Glomerular endothelial cell (primary cell): ENCODE measurements at places on chromosomes 13 and 19. TPM values are rescaled to one million over a fixed set of nuclear protein-coding genes. Genes with fewer than 3 reads are reported as not detected.

Gene EFNA2
- 2.6 and 4.8 TPM in 2 replicates for total RNA-seq

Gene ZNF681
- total RNA-seq = 1.2 and 1.6 TPM in 2 replicates

Gene NLRP5
- not detected in 2 replicates for total RNA-seq

Gene USHBP1
- 31.3 and 40.0 TPM in 2 replicates for total RNA-seq

Gene OR7D2
- total RNA-seq = 0.35 TPM in 1 of 2 replicates, not detected in the other

Gene NEK5
- total RNA-seq = 0.05 and 0.18 TPM in 2 replicates

Gene AMER2
- total RNA-seq = under 0.01 TPM in 1 of 2 replicates, not detected in the other

Gene ZNF560
- total RNA-seq = 0.15 and 0.23 TPM in 2 replicates

Gene ZNF471
- total RNA-seq = 2.2 and 2.8 TPM in 2 replicates

Gene APOC4
- not detected in 2 replicates for total RNA-seq

- no peak for DNase-seq
These were observed 2.6 kb downstream of the UBXN6 start for GRCh38 chr19:4454747-4455718.

- DNase-seq = no peak
These were observed 1.3 kb downstream of the NCLN start for GRCh38 chr19:3186891-3187661.

DNA sequence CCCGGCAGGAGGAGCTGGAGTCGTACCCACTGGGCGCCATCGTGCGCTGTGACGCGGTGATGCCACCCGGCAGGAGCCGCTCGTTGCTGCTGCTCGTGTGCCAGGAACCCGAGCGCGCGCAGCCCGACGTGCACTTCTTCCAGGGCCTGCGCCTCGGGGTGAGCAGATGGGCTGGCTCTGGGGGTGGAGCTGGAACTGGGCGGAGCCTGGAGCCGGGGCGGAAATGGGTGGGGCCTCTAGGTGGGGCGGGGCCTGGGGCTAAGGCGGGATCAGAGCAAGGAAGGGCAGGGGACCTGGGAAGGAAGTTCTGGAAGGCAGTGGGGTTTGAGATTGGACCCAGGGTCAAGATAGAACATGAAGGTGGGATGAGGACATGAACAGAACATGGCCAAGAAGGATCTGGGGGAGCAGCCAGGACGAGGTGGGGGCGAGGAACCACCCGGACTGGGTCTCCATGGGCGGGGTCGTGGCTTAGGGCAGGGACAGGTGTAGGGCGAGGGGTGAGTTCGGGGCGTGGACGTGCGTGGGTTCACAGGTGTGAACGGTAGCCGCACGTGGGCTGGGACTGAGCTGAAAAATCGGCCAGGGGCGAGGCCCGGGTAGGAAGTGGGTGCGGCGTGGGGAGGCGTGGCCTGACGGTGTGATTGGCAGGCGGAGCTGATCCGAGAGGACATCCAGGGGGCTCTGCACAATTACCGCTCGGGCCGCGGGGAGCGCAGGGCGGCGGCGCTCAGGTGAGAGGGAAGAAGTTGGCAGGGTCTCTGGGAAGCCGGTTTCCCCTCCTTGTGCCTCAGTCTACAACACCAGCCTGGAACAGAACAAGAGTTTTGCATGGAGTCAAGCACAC is 4.7 kb downstream of the EPS8L1 start:
- no peak for DNase-seq

DNA sequence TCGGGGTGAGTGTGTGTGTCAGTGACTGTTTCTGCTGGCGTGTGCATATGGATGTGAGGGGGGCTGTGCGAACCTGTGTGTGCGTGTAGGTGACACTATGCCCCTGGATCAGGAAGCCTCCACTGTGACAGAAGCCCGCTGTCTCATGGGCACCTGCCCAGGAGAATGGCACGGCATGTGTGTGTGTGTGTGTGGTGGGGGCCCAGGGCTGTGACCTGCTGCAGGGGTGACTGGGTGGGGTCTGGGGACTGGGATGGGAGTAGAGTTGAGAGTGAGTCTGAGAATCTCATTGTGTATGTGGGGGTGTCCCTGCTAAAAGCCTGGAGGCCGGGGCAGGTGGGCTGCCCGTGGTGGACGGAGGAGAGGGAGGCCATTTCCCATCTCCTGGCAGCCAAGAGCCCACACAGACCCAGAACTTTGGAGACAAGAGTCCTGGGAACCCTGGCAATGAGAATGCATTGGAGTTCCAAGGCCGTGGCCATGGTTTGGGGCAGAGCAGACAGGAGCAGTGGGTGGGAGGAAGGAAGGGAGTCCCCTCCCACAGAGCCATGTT is 6.4 kb upstream of the TPM4 start:
- DNase-seq = no peak

DNA sequence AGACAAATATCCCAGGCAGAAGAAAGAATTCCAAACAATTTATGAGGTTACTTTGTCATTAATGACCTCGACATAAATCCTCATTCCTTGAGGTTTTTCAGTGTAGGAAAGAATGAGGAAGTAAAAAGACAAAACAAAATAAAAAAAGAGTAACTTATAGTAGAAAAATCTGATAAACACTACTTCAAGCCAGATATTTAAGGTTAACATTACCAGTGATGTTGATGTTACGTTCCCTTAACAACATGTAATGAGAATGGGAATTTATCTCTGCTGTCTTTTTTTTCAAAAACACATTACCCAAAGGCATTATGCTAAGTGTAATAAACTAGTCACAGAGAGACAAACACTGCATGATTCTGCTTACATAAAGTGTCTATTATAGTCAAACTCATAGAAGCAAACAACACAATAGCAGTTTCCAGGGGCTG is 935.1 kb downstream of the SLITRK1 start:
- DNase-seq = no peak

DNA sequence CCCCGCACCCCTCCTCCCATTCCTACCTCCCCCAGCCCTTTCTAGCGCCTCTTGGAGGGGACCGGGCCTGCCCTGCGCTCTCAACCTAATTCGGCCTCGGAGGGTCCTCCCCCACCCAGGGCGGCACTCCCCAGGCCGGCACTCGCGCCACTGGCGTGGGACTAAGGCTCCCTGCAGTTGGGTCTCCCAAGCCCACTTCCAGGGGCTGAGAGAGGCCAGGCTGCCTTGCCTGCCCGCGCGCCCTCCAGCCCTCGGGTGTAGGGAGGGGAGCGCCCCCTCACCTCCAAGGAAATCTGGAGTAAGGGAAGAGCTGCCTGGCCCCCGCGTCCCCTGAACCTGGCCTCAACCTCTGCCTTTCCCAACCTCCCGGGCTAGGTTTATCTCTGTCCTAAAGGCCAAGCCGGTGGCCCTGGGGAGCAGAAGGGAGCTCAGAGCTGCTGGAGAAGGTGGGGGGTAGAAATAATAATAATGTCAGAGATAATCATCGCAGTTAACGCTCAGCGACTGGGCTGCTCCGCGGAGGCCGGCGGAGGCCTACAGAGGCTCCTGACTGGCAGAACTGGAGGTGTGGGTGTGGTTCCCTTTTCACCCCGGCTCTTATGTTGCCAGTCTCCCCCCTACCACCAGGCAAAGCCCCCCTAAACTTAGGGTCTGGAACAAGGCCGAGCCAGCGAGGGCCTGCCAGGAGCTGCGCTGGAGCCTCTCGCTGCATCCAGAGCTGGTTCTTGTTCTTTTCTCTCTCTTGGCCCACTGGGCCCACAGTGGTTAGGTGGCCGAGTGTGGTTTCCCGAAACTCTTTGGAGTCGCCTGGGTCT is 9.6 kb downstream of the ZIC2 start:
- no peak for DNase-seq

GRCh38 chr19:34375598-34375997 is 10.6 kb downstream of the GPI start:
- DNase-seq = no peak

DNA sequence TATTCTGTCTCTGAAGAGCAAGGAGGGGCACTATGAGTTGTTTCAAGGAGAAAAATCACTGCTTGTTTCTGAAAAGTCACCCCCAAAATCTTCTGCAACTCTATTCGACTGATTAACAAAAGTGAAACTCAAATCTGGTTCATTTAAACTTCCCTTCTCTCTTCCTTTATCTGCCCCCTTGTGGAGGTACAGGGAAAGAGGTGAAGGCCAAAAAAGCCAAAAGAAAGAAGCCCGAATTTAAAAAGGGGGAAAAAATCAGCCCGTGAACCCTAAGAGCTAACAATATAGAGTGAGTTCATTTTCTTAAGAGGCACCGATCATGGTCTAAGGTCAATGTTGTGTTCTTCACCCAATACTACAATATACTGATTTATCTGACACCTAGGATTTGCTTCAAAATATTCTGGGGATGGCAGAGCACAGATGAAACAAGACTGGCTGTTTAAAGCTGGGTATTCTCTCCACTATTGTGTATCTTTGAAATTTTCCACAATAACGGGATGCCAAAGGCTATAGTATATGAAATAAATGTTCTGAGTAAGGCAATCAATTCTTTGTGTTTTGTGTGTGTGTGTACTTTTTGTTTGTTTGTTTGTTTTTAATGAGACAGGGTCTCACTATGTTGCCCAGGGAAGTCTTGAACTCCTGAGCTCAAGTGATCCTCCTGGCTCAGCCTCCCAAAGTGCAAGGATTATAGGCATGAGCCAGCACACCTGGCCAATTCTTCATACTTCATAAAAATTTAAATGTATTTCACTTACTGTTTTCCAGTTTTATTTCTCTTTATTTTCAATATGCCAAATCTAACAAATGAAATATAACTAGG is 55.0 kb upstream of the EEF1AKMT1 start:
- peak; percentile 51 for DNase-seq

DNA sequence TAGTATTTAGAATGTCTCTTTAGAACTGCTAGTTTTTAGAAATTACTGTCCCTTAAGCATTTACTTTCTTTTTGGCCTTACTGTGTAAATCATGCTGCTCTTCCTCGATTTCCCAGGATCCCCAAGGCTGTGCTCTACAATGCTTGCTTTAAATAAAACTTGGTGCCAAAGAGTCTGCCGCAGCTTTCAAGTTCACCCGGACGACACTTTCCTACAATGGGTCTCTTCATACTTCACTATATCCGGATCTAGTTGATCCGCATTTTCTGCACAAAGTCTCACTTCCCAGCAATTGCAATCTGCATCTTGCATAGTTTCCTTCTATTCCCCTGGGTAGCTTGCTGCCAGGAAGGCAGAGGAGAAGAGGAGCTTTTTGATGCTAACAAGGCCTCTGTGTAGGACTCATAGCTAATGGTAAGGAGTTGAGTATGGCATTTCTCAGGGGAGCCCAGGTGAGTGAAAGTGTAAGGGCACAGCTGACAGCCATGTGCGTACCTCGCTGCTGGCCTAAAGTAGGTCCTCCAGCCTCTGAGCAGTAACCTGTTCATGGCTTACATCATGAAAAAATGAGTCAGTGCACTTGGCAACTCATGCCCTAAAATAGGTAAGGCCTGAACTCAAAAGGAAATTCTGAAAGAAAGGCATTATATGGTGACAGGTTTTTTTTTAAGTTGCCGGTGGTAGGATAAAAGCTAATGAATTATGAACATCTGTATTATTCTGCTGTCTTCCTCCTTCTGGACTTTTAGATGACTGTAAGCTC is 101.6 kb downstream of the ENOX1 start:
- no peak for DNase-seq

GRCh38 chr13:85608255-85608829 is 190.9 kb downstream of the SLITRK6 start:
- DNase-seq = no peak

DNA sequence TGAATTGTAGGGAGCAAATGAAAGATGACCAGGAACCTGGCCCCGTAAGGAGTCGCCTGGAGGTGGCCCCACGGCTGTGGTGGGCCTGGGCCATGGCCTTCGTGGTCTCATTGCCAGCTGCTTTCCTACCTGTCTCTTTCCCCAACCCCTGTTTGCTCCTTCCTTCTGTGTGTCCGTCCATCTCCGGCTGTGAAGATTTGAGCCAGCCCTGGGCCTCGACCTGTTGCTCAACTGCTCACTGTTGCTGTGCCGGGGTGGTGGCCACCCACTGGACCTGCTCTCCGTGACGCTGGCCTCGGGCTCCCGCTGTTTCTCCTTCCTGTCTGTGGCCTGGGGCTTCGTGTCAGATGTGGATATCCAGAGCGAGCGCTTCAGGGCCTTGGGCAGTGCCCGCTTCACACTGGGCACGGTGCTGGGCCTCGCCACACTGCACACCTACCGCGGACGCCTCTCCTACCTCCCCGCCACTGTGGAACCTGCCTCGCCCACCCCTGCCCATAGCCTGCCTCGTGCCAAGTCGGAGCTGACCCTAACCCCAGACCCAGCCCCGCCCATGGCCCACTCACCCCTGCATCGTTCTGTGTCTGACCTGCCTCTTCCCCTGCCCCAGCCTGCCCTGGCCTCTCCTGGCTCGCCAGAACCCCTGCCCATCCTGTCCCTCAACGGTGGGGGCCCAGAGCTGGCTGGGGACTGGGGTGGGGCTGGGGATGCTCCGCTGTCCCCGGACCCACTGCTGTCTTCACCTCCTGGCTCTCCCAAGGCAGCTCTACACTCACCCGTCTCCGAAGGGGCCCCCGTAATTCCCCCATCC is 8.5 kb downstream of the DBP start:
- DNase-seq = no peak

- no peak for DNase-seq
These were observed 5.1 kb upstream of the DCUN1D2 start for GRCh38 chr13:113495494-113496210.

DNA sequence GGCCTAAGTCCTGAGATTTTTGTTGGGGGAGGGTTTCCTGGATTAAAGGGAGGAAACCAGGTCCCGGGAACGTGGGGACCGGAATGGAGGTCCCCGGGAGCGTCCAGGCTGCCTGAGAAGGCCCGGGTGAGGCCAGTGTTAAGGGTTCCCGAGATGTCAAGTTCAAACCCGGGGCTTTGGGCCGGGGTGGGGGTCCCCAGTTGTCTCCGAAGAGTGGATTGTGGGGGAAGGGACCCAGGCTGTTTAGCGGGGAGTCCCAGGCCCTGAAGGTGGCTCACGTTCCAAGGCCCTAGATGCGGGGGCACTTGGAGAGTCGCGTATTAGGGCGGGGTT is 262 bp downstream of the COX7A1 start:
- DNase-seq = no peak

GRCh38 chr13:99741960-99742359 is 229.6 kb downstream of the ZIC5 start:
- no peak for DNase-seq

DNA sequence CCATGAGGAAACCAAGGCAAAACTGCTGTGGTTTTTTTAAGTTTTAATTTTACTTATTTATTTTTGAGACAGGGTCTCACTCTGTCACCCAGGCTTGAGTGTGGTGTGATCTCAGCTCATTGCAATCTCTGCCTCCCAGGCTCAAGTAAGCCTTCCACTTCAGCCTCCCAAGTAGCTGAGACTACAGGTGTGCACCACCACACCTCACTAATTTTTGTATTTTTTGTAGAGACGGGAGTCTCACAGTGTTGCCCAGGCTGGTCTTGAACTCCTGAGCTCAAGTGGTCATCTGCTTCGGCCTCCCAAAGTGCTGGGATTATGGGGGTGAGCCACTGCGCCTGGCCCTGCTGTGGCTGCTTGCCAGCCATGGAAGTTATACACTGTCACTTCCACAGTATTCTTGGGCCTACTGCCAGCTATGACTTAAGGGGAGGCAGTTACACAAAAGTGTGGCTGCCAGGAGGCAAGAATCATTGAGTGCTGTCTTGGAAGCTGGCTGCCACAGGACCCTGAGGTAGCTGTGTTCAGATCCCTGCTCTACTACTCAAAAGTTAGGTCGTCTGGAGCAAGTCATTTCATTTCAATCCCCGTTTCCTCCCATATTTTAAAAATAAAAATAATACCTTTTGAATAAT is 12.7 kb downstream of the FARP1 start:
- no peak for DNase-seq
